ENCODE measurements at places on chromosomes 6 and 20. TPM values are rescaled to one million over a fixed set of nuclear protein-coding genes. Genes with fewer than 3 reads are reported as not detected.

DNA sequence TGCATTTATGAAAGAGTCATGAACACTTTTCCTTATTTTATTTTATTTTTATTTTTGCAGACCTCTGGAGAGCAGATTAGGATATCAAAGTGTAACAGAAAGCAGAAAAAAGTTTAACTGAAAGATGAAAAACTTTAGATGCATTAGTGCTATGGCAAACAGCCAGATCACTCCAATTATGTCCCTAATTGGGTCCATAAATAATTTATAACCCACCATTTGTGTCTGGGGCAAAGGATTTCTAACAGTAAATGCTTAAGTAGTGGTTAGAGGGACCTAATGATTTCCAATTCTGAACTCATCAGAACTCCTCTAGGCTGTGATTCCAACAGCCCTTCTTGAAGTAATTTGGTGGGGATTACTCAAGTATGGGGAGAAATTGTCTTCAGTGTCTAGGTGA, 93.7 kb upstream of the PROKR2 start:
- no peak for DNase-seq

GRCh38 chr6:99310553-99310952, 38.9 kb downstream of the FAXC start:
- DNase-seq, result no peak

DNA sequence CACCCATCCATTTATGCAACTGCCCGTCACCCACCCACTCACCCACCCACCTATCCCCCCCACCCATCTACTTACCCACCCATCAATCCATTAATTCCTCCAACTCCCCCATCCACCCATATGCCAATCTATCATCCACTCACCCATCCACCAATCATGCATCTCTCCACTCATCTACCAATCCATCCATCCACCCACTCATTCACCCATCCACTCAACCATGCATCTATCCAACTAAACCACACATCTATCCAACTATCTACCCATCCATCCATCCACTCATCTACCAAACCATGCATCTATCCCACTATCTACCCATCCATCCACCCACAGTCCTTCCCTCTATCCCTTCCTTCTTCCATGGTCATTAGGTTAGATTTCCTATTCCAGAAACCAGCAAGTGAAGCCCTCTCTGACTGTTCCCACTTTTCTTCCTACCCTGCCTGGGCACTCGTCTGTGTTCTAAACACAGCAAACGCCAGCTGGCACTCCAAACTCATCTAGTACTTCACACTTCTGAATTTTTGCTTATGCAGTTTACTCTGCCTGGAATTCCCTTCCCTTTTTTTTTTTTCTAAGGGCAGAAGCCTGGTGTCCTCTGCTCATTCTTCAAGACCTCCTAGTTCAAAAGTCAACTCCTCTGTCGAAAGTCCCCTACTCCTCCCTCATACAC, 43.1 kb downstream of the ARHGAP40 start:
- DNase-seq, result no peak

- no peak for DNase-seq
These were observed 100.1 kb upstream of the CCDC28A start for GRCh38 chr6:138673346-138674014.

- no peak for DNase-seq
These were observed 336.5 kb upstream of the ARID1B start for GRCh38 chr6:156440688-156441087.

CAP2 gene
- not detected for total RNA-seq

DNA sequence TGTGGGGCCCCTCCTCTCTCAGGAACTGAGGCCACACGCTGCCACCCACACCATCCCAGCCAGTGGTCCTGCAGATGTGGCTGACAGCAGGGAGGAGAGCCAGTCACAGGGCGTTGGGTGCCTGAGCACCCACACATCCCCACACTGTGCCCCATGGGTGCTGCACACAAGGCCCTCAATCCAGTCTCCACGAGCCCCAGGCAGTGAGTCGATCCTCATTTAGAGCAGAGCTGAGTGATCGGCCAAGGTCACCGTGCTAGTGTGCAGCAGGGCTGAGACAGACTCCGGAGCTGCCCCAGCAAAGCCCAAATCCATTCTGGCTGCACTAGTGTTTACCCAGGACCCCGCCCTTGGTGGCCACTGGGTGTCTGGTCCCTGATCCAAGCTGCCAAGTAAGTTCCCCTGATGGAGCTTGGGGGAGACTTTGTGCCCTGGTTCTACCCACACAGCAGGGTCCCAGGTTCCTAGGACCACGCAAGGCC, 9.0 kb downstream of the C20orf203 start:
- DNase-seq, result no peak

GRCh38 chr20:57094991-57095390, 171.4 kb downstream of the BMP7 start:
- DNase-seq, result no peak

GRCh38 chr20:53609491-53610445, 16.1 kb upstream of the ZNF217 start:
- DNase-seq, result peak; percentile 86

DNA sequence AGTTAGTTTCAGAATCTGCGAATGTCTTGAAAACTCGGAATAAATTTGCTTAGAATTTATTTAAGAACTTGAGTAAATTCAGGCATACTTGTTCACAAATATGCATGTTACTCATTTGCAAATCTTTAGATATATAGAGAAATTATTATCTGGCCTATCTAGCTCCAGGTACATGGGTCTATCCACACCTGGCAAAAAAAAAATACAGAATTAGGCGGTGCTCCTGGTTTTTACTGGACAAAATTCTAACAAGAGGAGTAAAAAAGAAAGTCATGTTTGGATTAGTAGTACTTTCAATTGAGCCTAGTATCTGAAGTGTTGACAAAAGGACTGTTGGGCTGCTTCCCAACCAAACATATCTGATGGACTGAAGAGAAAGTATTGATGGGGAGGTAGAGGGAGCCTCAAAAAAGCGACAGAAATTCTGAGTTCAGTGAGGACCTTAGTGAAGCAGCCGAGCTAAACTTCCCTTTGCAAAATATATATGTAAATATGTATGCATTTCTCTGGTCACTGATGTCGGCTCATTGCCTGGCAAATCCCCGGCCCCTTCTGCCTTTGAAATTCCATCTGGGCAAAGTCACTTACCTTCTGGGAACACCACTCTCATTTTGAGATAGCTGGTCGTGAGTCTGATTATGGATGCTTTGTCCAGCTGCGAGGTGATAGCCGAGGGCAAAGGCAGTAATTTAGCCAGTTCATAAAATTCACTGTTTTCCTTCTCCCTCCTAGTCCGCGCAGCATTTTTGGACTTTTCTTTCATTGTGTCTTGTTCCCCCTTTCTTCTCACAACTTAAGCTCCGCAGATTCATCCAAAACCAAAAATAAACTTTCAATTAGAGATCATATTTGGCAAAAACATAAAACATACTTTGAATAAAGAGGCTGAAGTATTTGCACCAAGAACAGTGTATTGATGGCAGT, 1.8 kb downstream of the SIM1 start:
- no peak for DNase-seq

GRCh38 chr6:152943260-152943897, 39.5 kb downstream of the FBXO5 start:
- DNase-seq, result no peak

BMP6 gene
- total RNA-seq, result 0.46 TPM

GRCh38 chr6:34947561-34947960, 58.5 kb downstream of the ANKS1A start:
- no peak for DNase-seq

GRCh38 chr6:129033180-129033579, 150.2 kb downstream of the LAMA2 start:
- DNase-seq, result no peak

GRCh38 chr20:57696401-57696961, 13.3 kb downstream of the PMEPA1 start:
- DNase-seq, result no peak

APCDD1L gene
- total RNA-seq, result not detected

- DNase-seq, result no peak
These were observed 99.5 kb downstream of the KLHL32 start for GRCh38 chr6:97023982-97024381.

- DNase-seq, result no peak
These were observed 82.5 kb downstream of the TRIM27 start for GRCh38 chr6:28841290-28841689.

HS3ST5 gene
- not detected for total RNA-seq

DYNLT2 gene
- total RNA-seq, result 2.0 TPM

DNA sequence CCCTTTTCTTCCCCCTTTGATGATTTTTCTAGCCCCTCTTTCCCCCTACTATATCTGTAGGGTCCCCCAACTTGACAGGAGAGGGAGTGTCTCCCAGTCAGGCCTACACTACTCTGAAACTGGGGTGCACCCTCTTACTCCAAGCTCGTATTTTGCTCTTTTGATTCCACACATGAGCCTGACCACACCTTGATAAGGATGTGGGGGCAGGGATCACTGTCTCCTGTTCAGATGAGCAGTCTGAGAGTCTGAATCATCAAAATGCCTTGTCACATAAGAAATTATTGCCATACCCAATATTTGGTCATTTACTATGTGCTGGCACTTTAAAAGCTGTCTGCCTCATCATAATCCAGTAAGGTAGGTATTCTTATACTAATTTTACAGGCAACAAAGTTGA, 15.9 kb downstream of the PNPLA1 start:
- DNase-seq, result no peak

DNA sequence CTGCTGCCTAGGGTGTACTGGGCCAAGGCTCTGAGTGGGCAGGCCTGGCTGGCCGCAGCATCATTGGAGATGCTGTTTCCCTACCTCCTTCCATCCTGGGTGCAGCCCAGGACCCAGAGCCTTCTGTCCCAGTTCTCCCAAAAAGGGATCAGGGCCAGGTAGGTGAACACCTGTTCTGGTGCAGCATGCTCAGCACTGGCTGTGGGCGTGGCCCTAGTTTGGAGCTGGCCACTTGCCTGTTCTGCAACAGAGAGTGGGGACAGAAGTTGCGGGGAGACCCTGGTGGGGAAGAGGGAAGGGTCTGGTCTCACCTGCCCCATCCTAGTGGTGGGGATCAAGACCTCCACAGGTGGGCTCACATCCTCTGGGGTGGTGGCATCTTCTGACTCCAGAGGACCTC, 1.4 kb upstream of the ARMC12 start:
- no peak for DNase-seq

GRCh38 chr6:56995347-56995902, 40.5 kb downstream of the BEND6 start:
- DNase-seq, result no peak

ULBP2 gene
- total RNA-seq, result 1.2 TPM

- no peak for DNase-seq
These were observed 139.4 kb upstream of the AKAP12 start for GRCh38 chr6:151100326-151100725.

CPXM1 gene
- total RNA-seq, result 2.3 TPM

GRCh38 chr20:32509639-32510066, 75.5 kb downstream of the NOL4L start:
- DNase-seq, result peak; percentile 80

- no peak for DNase-seq
These were observed 88.3 kb downstream of the DLGAP4 start for GRCh38 chr20:36394340-36394965.

SMIM8 gene
- total RNA-seq, result 8.1 TPM

FRS3 gene
- 5.5 TPM for total RNA-seq

CALHM4 gene
- total RNA-seq, result not detected

DNA sequence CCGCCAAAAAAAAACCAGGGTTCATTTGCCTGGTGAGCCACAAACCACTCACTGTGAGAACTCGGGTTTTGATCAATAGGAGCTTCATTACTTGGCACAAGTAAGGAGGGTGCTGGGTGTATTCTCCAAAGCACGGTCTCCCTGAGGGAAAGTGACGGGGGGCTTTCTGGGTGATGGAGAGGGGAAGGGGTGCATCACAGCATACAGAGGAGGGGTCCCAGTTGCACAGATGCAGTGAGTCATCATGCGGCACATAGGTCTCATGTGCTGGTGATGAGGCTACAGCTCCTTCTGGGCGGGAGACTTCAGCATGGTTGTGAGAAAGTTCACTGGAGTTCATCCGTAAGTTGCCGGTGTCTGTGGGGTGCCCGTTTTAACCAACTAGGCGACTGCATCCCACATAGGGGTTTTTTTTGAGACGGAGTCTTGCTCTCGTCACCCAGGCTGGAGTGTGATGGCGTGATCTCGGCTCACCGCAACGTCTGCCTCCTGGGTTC, 36.2 kb downstream of the SUN5 start:
- DNase-seq, result peak; percentile 76

IL17A gene
- total RNA-seq, result 33.7 TPM

POU3F2 gene
- total RNA-seq, result not detected

GRCh38 chr20:18796282-18796833, 17.2 kb upstream of the SCP2D1 start:
- no peak for DNase-seq

DNA sequence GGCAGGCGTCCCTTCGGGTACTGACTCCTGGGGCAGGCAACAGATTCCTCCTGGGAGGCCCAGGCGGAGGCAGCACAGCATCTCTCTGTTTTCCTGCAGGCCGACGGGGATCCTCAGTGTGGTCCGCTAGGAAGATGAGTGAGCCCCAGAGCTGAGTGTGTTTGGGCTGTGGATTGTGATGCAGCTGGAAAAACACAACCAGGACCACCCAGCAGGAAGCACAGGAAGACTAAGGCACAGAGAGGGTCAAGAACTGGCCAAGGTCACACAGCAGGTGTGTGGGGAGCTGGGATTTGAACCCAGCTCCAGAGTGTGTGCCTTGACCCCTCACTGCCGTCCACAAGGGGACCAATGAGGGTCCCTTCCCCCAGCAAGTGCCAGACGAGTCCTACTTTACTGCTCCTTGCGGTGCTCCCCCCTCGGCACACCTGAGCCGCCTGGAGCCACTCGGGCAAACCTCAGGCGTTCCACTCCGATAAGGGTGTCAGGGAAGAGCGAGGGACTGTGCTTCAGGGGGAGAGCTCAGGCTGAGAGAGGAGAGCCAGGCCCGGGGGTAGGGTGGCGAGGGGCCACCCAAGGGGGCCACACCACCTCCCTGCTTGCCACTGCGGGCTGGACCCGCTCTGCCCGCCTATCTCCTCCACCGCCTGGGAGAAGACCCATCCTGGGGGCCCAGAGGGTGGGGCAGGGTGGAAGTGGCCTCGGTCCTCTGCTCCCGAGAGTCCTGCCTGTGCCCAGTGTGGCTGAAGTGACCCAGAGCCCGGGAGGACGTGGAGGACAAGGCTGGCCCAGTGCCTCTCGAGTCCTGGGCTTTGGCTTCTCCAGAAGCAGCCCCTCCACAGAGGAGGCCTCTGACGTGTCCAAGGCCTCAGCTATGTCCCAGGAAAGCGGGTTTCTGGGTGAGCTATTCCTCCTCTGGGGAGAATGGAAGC, 63.3 kb downstream of the YTHDF1 start:
- DNase-seq, result no peak

- DNase-seq, result no peak
These were observed 8.0 kb downstream of the SLC18B1 start for GRCh38 chr6:132790450-132790849.

GRCh38 chr6:14542670-14543366, 425.2 kb downstream of the CD83 start:
- peak; percentile 90 for DNase-seq

GRCh38 chr6:139295901-139296300, 4.1 kb upstream of the TXLNB start:
- DNase-seq, result no peak

MUC21 gene
- not detected for total RNA-seq

All from activated CD4-positive, alpha-beta memory T cell treated with anti-CD3 and anti-CD28 coated beads for 36 hours (primary cell).